Muscle of arm (tissue), 14 donors: ENCODE measurements at places on chromosomes 7 and 10. TPM values are rescaled to one million over a fixed set of nuclear protein-coding genes. Genes with fewer than 3 reads are reported as not detected.
A peak's percentile ranks its signal among the peaks of the same experiment; 100 is the strongest.

GRCh38 chr7:134126966-134127848 is at the start of gene LRGUK:
LRGUK (plus strand) TSS chr7:134127340; CDS start chr7:134127368, 28 bp downstream.
- peak; percentile 85 for DNase-seq

- DNase-seq, result no peak
Measured at GRCh38 chr7:106460792-106461254, 176.0 kb upstream of the NAMPT start.

METTL27 gene
- polyA plus RNA-seq, result 0.64 TPM

DNA sequence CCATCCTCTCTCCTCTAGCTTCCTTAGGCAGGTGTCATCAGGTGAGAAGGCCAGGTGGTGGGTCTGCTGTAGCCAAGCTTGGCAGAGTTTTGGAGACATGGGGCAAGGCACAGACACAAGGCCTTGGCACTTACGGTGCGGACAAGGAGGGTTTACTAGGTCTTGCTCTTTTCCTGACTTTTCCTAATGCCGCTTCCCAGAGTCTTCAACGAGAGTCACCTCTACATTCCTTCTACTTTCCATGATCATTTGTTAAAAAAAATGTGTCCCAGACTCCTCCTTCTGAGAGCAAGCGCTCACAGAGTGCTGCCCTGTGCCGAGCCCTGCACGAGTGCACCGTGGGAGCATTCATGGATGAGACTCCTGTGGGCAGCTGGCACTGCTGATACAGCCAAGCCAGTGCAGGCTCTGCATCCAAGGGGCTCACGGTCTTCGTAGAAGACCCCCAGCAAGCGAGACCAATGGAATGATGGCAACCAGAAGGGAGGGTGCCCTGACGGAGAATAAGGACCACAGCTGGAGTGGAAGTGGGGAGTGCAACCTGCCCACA is 243.0 kb upstream of the MKI67 start:
- no peak for DNase-seq

- DNase-seq, result peak; percentile 16
Measured at GRCh38 chr7:87148332-87148955, 3.8 kb upstream of the DMTF1 start.

DNA sequence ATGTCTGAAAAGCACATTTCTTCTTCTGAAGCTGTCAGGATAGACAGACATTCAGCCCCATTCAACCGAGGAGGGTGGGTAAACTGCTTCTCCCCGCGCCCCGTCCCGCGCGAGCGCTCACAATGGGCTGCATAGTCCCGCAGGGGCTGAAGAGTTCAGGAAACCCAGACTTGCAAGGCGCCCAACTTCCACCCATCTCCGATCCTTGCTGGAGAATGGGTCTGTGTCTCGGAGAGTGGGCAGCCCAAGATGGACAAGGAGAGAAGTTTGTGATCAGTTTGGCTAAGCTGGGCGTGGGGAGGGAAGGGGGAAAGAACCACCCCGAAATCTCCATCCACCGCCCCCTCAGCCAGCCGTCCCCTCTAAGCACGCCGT is 686 bp downstream of the AASS start:
- peak; percentile 45 for DNase-seq

DNA sequence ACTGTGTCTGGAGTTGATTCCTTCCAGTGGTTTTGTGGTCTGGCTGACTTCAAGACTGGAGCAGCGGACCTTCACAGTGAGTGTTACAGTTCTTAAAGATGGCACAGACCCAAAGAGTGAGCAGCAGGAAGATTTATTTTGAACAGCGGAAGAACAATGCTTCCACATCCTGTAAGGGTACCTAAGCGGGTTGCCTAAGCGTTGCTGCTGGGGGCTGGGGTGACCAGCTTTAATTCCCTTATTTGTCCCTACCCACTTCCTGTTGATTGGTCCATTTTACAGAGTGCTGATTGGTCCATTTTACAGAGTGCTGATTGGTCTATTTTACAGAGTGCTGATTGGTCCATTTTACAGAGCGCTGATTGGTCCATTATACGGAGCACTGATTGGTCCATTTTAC is 13.2 kb downstream of the AKR1B15 start:
- no peak for DNase-seq

SEMA4G gene
- 64.2 TPM for polyA plus RNA-seq

KCP gene
- 5.7 TPM for polyA plus RNA-seq

DNA sequence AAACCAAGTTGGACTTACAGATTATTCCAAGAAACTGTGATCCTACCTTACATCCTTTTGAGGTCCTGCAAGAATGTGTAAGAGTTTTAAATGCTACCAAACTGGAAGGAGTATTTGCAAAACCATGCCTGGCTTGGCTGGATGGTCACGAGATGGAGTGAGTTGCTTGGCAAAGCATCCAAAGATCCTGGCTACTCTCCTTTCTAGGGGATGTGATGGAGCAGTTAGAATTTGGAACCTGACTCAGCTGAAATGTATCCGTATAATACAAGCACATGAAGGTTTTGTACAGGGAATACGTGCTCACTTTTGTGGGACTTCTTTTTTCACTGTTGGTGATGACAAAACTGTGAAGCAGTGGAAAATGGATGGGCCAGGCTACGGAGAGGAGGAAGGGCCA is 13.3 kb upstream of the SYPL1 start:
- no peak for DNase-seq

CDHR3 gene
- polyA plus RNA-seq, result not detected

GRCh38 chr7:116802746-116803152 is 59.6 kb upstream of the CAPZA2 start:
- DNase-seq, result no peak

NPFFR1 gene
- 0.04 TPM for polyA plus RNA-seq

DNA sequence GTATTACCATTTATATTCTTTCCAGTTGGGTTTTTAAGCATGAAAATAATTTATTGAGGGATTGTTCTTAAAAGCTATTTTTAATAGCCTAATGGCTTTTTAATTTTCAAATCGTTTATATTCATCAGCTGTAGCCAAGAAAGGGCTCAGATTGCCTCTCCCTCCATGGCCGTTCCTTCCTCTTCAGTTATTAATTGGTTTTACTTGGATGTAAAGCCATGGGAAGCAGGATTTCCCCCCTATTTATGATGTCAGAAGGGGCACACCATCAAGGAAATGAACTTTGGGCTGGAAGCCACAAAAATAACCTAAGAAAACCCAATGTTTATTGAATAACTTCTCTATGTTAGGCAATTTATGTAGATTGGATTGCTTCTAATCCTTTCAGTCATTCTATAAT is 656.3 kb downstream of the TYW1 start:
- no peak for DNase-seq

IGF2BP3 gene
- polyA plus RNA-seq, result 34.3 TPM

- DNase-seq, result no peak
Measured at GRCh38 chr7:128321044-128321422, 22.7 kb downstream of the RBM28 start.

- no peak for DNase-seq
Measured at GRCh38 chr7:32153006-32153405, 82.8 kb upstream of the PDE1C start.

- DNase-seq, result no peak
Measured at GRCh38 chr7:78141522-78142281, 343.1 kb downstream of the PHTF2 start.

IFIT1B gene
- not detected for polyA plus RNA-seq

ATOH7 gene
- not detected for polyA plus RNA-seq

DNA sequence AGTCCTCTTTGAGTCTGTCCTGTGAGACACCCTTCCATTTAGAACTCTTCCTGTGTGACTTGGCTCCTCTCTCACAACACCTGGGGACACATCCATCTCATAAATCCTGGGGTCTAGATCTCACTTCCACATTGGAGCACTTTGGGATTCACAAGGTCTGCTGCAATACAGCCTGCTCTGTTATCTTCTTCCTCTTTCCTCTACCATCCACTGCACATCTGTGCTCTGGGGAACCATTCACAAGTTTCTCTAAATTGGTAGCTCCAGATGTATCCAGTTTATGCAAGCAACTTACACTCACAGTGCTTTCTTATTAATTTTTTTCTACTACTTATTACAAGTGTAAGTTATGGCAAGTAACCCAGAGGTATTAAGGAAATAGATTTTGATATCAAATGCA is 5.5 kb upstream of the FIGNL1 start:
- DNase-seq, result no peak

- no peak for DNase-seq
Measured at GRCh38 chr10:15725603-15726002, 5.9 kb upstream of the ITGA8 start.

GRCh38 chr7:30080818-30081217 is 52.6 kb downstream of the PLEKHA8 start:
- no peak for DNase-seq

- no peak for DNase-seq
Measured at GRCh38 chr7:24570983-24571382, 2.3 kb upstream of the PALS2 start.

- no peak for DNase-seq
Measured at GRCh38 chr7:27771111-27771510, 31.1 kb downstream of the TAX1BP1 start.
